Thoracic aorta (tissue), 2 donors: ENCODE measurements at places on chromosomes 2 and 18.

- H3K4me1 ChIP-seq: no peaks in the 10 kb centered on the region
- no peaks in the 10 kb centered on the region for H3K27me3 ChIP-seq
- no peak for DNase-seq
- H3K27ac ChIP-seq: no peak overlapping the region
- H3K4me3 ChIP-seq: no peak overlapping the region
Observed at GRCh38 chr18:63488160-63488559, 11.4 kb downstream of the SERPINB5 start.

- no peaks in the 10 kb centered on the region for H3K36me3 ChIP-seq
- peak; percentile 41 for DNase-seq
- peaks cover 17% of the 10 kb centered on the region for H3K4me1 ChIP-seq
- H3K4me3 ChIP-seq: peak overlapping the region; percentile 25
Observed at GRCh38 chr2:9178904-9179571, 27.6 kb upstream of the ASAP2 start.

DNA sequence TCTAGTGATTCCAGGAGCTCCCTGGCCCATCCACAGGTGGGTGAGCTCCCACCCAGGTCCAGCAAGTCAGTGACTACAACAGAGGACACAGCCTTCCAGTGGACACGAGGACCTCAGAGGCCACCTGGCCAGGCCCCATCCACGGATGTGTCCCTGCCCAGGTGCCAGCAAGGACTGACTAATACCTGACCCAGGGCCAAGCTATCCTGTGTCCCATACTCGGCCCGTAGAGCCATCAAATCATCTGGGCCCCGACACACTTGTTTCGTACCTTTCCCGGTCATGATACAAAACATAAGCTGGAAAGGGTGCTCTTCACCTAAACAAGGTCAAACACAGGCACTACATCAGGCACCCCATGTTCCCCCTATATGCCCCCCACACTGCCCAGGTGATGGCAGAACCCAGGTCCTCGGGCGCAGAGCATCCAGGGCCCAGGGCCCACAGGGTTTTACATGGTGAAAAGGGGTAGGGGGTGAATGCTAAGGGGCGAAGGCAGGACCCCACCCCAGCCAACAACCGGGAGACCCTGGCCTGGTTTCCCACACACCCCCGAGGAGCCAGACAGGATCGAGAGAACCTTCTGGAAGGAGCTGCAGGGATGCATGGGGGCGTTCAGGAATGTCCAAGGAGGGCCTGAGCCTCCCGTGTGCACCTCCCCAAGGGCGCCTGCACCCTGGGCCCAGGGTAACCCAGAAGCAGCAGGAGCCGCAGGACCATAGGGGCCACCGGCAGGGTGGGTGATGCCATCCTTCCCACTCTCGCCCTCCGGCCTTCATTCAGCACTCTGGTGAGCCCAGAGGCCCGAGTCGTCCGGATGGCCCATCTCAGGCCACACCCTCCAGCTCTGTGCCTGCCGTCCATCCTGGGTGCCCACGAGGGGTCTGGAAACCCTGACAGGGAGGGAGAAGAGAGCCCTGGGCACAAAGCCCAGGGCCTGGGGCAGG lies 94.3 kb downstream of the HDAC4 start:
- no peaks in the 10 kb centered on the region for H3K27me3 ChIP-seq
- peaks cover 17% of the 10 kb centered on the region for H3K4me1 ChIP-seq
- H3K27ac ChIP-seq: no peak overlapping the region
- no peaks in the 10 kb centered on the region for H3K36me3 ChIP-seq

GRCh38 chr2:224102991-224103390 lies 63.9 kb upstream of the SERPINE2 start:
- no peaks in the 10 kb centered on the region for H3K36me3 ChIP-seq
- no peaks in the 10 kb centered on the region for H3K27me3 ChIP-seq
- no peak for DNase-seq
- H3K27ac ChIP-seq: no peak overlapping the region

- H3K27me3 ChIP-seq: no peaks in the 10 kb centered on the region
- no peak for DNase-seq
- no peaks in the 10 kb centered on the region for H3K4me1 ChIP-seq
Observed at GRCh38 chr2:15788455-15788829, 151.9 kb upstream of the MYCN start.

- H3K27ac ChIP-seq: no peak overlapping the region
- H3K4me1 ChIP-seq: no peaks in the 10 kb centered on the region
- no peaks in the 10 kb centered on the region for H3K27me3 ChIP-seq
- no peaks in the 10 kb centered on the region for H3K36me3 ChIP-seq
- no peak overlapping the region for H3K4me3 ChIP-seq
Observed at GRCh38 chr18:50802141-50802540, 17.7 kb downstream of the MRO start.

GRCh38 chr2:64929333-64929732 lies 59.9 kb upstream of the SLC1A4 start:
- no peak overlapping the region for H3K4me3 ChIP-seq
- H3K36me3 ChIP-seq: no peaks in the 10 kb centered on the region
- H3K27me3 ChIP-seq: no peaks in the 10 kb centered on the region
- DNase-seq: no peak
